ENCODE measurements at places on chromosomes 1 and 21.
A peak's percentile ranks its signal among the peaks of the same experiment; 100 is the strongest.

DNA sequence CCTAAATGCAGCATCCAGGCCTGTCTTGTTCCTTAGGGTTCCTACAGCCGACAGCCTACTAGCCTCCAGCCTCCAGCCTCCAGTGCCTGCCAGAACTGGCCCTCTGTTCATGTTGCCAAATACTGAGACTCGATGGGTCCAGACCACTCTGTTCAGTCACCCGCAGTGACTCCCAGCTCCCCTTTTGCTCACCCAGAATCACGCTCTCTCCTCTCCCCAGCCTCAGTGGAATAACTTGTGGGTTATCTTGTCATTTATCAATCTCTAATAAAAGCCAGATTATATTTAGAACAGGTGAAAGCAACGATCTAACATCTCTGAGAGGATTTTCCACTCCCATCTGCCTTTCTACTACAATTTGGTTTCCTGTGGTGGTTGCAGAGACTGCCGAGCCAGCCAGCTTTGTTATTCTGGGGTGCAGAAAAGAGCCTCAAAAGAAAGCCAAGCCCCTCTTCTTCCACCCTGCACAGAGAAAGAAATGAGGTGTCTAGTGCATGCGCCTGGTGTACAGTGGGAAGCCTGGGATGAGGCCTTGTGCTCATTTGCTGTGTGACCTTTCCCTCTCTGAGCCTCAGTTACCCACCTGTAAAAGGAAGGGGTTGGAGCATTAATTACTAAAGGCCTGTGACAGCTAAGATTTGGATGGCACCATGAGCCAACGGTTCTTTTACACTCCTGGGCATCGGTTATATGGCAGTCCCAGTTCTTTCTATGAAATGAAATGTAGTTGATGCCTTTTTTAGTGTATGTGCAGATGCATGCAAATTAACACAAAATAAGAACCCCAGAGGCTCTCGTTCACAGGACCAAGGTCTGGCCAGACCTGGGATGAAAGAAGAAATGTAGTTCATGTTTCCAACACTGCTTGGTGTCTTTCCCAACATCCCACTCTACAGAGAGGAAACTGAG, 42.9 kb upstream of the ID3 start:
- no peak for DNase-seq

DNA sequence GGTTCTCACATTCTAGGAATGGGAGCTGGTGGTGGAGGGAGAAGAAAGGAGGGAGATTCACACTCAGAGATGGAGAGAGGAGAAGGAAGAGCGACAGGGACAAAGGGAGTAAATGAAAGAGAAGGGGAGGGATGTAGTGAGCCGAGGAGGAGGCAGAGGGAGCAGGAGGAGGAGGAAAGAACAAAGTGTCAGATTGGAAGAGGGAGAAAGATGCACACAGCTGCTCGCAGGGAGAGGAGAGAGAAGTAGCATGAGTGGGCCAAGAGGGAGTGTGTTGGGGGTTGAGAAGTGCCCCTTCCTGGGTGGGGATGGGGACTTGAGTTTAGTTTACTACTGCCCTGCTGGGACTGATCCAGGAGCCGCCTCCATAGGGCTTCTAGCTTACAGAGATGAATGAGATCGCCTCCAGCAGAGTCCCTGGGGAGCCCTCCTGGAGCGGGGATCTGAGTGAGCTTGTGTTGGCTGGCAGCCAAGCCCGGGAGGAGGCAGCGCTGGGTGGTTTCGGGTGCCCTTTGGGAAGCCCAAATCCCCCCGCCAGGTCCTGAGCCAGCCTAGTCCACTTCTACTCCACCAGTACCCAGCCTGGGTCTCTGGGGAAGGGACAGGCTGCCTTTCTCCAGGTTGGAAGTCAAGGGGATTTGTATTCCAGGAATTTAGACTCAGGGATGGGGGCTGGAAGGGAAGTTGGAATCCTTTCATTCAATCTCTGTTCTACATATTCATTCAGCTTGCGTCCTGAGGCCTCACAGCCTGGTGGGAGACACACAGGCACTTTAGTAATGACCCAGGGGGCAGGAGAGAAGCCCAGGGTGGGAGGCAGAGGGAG, 20.9 kb downstream of the PTPRU start:
- no peak for DNase-seq

DNA sequence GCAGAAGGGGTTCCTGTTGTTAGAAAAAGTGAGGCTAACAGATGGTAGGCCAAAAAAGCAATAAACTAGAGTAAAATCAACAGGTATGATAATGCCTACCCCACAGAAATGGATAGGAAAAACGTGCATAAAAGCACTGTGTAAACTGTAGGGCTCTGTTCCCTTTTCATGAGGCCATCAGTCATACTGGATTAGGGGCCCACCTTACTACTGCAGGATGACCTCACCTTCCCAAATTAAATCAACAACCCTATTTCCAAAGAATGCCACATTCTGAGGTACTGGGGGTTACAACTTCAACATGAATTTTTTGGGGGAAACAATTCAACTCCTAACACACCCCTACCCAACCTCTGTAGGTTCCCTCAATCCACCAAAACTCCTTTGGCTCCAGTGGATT, 54.9 kb downstream of the KIAA1614 start:
- no peak for DNase-seq

GRCh38 chr1:981955-982558, at the start of gene PERM1:
Gene PERM1 (minus strand): TSS chr1:982093. CDS start chr1:981029, 1,064 bp downstream.
- DNase-seq, result no peak

- DNase-seq, result no peak
Measured at GRCh38 chr1:235757587-235758096, 108.1 kb upstream of the GNG4 start.

GRCh38 chr1:156852418-156852874, 6.5 kb downstream of the INSRR start:
- DNase-seq, result no peak

- DNase-seq, result no peak
Measured at GRCh38 chr1:206802401-206802800, 30.1 kb upstream of the IL10 start.

DNA sequence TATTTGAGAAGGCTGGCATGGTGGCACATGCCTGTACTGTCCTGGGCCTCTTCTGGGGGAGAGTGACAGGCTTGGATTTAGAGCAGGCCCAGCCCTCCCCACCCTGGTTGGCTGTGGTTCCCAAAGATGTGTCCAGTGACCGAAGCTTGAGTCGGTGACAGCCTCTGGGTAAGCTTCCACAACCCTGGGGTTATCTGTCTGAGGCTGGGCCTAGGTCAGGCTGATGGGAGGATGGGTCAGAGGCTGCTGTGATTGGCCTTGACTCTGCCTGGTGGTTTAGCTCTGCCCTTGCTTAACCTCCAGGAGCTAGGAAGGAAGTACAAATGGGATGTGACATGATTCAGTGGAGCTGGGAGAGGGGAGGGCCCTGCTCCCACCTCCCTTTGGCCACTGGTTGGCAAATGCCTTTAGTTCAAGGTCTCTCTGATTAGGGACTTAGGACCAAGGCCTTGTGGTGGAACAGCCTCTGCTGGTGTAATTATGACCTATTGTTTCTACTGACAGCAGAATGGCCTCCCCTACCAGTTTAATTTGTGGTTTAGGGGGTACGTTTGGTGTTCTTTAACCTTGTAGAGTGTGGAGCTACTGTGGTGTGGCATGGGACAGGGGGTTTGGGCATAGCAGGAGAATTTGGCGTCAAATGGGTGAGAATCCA, 16.6 kb downstream of the NUDC start:
- no peak for DNase-seq

DNA sequence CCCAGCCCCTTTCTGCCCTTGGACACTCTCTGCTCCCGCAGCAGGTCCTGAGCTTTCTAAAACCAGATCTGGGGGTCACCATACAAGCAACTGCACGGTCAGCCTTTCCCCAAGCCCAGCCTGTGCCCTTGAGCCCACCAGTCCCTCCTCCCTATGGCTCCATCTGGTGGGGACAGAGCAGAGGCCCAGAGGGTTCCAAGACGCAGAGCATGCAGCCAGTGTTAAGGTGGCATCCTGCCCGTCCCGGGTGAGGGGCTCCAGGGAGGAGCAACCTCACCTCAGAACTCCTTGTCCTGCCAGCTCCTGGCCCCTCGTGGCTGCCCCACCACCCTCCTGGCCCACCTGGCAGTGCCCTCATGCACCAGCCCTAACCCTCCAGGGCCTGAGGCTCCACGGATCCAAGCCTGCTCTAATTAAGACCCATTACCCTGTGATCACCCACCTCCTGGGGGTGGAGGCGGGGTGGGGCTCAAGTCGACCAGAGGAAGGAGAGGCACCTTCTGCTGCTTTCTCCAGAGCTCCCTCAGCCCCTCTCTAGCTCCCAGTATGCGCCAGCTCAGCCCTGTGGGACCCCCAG, 8.5 kb downstream of the CHD5 start:
- no peak for DNase-seq

DNA sequence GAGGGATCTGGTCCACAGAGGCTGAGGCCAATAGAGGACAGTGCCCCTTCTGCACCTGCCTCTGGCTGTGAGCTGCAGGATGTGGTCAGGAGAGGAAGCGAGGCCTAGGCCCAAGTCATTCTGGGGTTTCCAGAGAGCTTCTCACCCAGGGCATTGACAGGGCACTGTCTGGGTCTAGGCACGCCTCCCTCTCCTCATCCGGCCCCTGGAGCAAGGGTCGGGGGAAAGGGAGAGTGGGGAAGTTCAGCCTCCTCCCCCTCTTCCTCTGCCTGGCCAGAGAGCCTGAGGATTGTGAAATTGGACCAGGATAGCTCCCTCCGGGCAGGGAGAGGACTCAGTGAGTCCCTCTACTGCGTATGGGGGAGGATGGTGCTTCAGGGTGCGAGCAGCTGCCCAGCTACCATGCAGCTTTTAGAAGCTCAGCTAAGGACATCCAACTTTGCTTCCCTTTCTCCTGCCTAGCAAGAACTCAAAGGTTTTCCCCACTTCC, 6.3 kb upstream of the INAVA start:
- DNase-seq, result peak; percentile 60

GRCh38 chr1:201769966-201770365, 59.0 kb upstream of the IPO9 start:
- DNase-seq, result no peak

All from CD4-positive, alpha-beta T cell treated with Interleukin-15 for 4 hours (primary cell).